ENCODE measurements at places on chromosomes 16 and 17.
A peak's percentile ranks its signal among the peaks of the same experiment; 100 is the strongest.

GRCh38 chr16:10870137-10870776, 6.7 kb upstream of the CIITA start:
- no peak for DNase-seq

DNA sequence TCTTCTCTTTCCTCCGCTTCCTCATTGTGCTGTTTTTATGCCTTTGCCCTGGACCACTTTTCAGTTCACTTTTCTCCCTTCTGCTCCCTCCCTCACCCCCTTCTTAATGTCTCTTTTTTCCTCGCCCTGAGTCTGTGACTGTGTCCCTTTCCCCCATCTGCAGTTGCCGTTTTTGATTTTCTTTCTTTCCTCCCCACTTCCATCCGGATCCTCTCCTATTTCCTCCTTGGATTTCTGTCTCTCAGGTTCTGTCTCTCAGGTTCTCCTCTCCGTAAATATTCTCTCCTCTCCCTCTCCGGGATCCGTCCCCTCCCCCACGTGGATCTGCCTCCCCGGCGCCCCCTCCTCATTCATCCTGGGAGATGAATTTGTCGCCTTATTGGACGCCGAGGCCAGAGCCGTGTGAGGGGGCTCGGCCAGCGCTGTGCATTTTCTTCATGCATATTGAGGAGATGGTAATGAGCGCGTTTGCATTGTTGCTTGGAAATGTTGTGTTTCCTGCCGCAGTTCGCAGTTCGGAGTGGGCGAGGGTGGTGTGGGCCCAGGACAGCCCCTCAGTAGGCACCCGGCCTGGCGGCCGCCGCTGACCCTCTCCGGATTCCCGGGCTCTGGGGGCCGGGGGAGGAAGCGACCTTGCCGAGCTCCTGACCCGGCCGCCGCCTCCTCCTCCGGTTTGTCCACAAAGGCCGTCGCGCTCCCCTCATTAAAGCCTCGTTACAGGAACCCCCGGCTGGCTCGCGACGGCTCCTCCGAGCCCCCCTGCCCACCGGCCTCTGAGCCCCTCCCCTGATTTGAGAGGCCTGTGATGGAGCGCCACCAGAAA, 4.5 kb upstream of the IRX3 start:
- DNase-seq = no peak

DNA sequence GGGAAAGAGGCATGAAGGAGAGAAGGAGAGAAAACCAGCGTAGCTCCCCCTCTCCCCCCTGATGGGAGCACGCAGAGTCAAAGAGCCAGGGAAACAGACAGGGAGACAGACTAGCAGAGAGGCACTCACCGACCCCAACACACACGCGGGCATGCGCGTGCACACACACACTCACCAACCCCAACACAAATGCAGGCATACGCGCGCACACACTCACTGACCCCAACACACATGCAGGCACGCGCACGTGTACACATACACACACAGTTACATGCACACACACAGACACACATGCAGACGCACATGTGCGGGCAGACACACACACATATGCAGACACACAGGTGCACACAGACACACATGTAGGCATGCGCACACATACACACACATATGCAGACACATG, 4.6 kb downstream of the CACNB1 start:
- DNase-seq = no peak

DNA sequence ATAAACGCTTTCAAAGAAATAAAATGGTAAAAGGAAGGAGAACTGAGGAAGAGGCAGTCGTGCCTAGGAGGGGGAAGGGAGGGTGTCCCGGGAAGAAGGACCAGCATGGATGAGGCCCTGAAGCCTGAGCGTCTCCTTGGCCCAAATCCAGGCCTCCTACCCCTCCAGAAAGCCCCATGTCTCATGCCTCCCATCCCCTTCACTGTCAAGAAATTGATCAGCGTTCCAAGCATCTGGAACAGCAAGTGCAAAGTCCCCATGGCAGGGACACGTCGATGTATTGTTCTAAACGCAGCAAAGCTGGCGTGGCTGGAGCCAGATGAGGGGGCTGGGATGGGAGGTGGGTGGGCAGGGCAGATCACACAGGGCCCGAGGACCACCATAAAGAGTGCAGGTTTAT, 22.6 kb downstream of the SEC14L5 start:
- no peak for DNase-seq

GRCh38 chr16:57530104-57530521, 6.3 kb downstream of the CCDC102A start:
- DNase-seq = peak; percentile 71

DNA sequence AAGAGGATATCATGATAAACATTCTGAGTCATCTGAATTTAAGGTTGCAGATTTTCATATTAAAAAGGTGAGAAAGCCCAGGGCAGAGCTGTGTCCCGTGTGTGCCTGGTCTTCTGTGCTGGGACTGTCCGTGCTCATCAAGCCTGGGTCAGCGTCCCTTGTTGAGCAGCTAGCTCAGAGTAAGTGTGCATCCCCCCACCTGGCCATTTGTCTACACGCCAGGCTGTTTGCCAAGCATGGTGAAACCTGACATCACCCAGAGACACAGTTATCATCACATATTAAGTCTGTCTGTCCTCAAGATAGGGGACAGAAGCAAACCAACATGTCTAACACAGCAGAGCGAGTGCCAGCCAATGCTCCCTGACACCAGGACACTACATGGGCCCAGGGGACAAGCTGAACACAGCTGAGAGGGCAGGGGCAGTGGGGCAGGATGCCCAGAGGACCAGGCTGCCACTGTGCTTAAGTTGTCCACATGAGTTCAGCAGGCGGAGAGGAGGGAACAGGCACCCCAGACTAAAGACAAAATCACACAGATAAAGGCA, 57.9 kb upstream of the CNEP1R1 start:
- DNase-seq = no peak

GRCh38 chr17:73645050-73645871, 1.0 kb upstream of the SDK2 start:
- DNase-seq = no peak

DNA sequence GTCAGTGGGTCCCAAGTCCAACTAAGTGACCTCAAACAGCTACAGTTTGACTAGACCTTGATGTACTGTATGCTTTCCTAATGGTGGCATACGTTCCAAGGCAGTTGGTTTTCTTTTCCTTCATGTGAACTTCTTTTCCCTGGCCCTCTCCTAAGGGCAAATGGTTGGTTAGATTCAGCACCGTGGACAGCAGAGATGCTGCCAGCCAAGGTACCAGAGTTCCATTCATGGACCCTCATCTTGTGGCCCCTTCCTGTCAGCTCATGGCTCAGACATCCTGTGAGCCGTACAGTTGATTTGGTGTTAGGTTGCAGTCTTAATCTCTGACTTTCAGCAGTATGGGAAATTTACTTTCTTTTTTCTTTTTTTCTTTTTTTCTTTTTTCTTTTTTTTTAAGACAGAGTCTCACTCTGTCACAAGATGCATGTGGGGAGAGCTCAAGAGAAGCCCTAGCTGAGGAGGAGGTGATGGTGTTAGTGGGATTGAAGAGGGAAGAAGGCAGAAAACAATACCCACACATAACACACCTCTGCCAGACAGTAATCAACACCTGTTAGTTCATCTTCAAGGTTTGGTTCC, 122.4 kb downstream of the USP31 start:
- peak; percentile 25 for DNase-seq

DNA sequence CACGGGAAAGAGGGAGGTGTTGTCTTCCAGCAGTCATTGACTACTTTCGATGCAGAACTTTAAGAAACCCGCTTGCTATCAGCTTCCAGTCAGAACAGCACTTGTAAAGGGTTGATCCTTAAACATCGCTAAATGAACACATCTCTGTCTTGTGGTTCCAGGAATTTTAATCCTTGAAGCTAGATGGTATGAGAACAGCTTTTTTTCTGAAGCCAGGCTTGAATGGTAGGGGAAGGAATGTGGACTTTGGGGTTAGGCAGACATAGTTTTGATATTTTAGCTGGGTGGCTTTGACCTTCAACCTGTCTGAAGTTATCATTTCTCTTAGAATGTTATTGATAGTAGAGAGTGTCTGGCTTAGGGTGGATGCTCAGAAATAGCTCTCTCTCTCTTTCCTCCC, 81.1 kb downstream of the RGS9 start:
- no peak for DNase-seq

DNA sequence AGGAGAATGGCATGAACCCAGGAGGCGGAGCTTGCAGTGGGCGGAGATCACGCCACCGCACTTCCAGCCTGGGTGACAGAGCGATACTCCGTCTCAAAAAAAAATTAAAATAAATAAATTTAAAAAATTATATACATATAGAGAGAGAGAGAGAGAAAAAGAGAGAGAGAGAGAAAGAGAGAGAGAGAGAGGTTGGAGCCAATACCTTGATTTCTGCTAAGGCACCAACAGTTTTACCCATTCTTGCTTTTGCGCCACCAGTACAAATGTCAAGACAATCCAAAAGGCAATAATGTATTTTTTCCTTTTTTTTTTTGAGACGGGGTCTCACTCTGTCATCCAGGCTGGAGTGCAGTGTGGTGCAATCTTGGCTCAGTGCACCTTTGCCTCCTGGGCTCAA, 17.2 kb downstream of the BRIP1 start:
- DNase-seq = no peak

- no peak for DNase-seq
Measured at GRCh38 chr16:81491541-81492188, 47.1 kb downstream of the CMIP start.

- no peak for DNase-seq
Measured at GRCh38 chr17:66464921-66465320, 162.5 kb downstream of the PRKCA start.

DNA sequence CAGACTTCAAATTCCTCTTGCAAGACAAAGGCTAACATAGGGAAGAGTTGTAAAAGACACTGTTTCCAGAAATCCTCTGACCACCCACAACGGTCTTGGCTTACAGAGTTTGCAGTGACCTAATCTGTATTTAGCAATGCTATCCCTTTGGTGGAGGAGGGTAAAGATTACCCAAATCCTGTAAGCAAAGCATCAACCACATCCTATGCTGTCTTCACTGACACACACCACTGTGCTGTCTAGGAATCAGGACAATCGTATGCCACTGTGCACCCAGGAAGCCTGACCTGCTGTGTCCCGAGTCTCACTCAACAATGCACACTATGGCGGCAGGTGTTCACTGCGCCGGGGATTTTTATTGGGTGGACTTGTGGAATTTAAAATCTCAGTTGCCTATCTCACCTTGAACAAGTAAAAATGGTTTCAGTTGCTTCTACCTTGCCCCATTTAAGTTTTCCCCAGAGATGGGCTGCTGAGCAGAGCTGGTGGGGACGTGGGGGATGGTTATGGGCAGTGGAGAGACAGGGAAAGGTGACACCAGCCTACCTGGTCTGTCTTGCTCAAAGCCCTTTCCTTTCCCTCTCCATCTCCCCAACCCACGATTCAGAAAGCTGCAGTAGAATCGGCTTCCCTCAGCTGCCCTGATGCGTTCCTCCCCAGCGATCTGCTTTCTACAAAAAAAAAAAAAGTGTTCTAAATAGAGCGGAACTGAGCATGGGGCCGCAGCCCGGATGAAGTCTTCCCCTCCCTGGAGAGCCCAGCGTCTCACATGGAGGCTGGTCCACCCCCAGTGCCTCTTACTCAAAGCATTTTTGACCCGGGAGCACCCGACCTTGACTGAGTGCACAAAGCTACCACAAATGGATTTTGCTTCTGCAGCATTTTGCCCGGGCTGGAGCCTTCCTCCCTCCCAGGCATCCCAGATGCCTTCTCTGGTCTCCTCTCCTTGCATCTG, 271.5 kb downstream of the SOX9 start:
- DNase-seq = peak; percentile 83

GRCh38 chr16:51148678-51149228, 2.3 kb downstream of the SALL1 start:
- peak; percentile 42 for DNase-seq

DNA sequence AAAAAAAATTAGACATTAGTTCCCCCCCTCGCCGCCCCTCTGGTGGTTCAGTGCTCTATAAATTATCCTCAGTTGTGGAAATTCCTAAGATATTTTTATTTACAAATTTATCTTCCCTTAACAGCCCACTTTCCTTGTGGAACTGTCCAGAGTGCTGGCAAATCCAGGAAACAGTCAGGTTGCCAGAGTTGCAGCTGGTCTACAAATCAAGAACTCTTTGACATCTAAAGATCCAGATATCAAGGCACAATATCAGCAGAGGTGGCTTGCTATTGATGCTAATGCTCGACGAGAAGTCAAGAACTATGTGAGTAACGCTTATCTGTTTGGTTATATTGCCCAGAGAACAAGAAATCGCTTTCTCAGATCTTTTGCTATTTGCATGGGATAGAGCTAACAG, 2.9 kb downstream of the KPNB1 start:
- DNase-seq = no peak

DNA sequence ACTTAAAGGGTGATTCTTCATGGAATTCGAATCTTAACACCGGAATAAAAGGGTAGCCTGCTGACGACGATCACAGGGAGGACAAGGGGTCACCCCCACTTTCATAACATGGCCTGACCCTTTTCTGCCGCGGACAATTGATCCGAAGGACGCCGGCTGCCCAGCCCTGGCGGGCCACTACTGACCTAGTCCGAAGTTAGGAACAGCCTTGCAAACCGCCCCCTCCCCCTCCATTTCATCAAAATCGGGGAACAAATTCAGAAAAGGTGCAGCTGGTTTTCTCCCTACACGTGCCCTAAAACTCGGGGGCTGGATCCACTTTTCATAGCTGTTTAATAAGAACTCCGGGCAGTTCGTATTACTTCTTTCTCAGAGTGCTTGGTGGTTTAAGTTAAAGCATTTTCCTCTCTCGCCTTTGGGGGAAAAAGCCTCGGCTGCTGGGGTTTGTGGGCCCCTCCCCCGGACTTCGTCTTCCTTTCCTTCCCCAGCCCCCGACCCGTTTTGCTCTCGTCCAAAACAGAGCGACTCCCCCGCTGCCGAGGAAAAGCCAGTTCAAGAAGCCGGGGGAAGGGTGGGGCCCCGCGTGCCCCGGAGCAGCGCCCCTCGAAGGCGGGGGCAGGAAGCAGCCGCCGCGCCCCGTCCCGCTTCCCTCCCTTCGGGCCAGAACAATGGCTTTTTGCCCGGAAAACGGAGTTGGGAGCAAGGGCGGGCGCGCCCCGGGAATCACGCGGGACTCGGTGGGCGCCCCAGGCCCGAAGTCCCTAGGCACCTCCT, 641 bp upstream of the CBX2 start:
- no peak for DNase-seq

- DNase-seq = no peak
Measured at GRCh38 chr17:27634026-27634335, 3.0 kb downstream of the LGALS9 start.

DNA sequence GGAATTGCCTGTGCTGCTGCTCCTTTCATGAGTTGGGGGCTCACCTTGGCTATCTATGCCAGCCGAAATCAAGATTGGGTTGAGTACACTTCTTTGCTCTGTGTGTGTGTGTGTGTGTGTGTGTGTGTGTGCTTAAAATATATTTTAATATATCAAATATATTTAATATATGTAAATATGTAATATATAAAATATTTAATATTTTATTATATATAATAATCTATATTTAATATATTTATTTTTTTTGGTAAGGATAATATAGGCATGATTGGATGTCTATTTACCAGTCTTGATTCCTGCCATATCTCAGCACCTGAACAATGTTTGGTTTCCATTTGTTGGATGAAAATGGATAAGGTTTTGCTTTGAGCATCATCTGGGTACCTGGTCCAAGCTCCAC, 399.3 kb downstream of the CA10 start:
- DNase-seq = no peak

- DNase-seq = no peak
Measured at GRCh38 chr17:72432881-72433280, 312.1 kb downstream of the SOX9 start.

GRCh38 chr17:16442594-16443510, 27.5 kb downstream of the TRPV2 start:
- DNase-seq = no peak
